Bronchial epithelial cell (primary cell): ENCODE measurements at places on chromosomes 1 and 21.

GRCh38 chr1:203551550-203551949, 57.6 kb downstream of the OPTC start:
- peak; percentile 62 for DNase-seq

DNA sequence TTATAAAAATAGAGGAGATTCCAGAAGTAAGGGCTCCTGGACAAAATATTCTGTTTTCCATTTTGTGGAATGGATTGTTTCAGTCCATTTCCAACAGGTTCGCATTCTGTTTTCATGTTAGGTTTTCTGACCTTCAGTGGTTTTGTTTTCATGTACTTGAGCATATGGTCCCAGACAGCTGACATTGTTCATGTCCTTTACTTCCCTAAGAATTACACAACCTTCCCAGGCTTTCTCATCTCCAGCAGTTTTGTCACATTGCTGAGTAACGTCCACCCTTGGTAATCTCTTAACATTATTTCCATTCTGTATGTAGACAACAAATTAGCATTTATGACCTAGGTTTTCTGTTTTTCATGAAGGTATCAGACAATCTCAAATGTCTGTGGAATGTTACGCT, 21.0 kb upstream of the ERRFI1 start:
- DNase-seq = peak; percentile 69

DNA sequence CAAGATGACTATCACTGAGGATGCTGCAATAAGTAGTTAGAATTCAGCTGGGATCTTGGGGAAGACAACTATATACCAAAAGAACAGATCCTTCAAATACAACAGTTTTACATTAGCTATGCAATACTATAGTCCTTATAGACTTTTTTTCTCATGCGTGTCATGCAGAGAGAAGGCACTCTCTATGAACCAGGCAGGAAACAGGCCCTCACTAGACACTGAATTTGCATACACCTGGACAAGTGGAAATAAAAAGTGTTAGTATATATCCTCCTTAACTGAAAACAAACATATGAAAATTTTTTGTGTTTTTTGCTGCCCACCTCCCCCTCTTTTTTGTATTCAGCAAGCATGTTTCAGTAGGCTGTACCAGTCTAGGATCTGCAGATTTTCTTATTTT, 29.9 kb downstream of the TMCO1 start:
- no peak for DNase-seq

- DNase-seq = no peak
These were observed 568.2 kb upstream of the ZP4 start for GRCh38 chr1:238458899-238459298.

DNA sequence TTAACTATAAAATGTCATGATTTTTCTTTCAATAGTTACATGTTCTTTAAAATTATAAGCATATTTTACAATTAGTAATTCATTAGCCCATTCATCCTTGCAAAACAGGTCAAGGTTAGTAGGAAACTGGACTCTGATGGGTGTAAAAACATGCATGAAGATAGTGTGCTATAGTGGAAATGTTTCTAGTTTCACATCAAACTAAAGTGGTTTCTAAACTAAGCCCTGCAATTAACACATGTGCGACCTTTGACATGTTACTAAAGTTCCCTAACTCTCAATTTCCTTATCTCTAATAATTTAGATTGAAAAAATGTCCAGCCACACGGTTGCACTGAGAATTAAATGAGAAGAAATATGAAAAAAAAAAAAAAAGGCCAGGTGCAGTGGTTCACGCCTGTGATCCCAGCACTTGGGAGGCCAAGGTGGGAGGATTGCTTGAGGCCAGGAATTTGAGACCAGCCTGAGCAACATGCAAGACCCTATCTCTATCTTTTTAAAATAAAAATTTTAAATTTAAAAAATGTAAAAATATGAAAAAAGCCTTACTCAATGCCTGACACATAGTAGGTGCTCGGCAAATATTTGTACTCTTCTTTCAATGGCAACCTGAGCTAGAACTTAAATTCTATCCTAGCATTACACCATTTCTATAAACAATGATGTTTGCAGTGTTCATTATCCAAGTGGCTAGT, 44.1 kb upstream of the PALMD start:
- DNase-seq = no peak

- no peak for DNase-seq
These were observed 17.9 kb upstream of the SLC25A34 start for GRCh38 chr1:15718199-15718601.

DNA sequence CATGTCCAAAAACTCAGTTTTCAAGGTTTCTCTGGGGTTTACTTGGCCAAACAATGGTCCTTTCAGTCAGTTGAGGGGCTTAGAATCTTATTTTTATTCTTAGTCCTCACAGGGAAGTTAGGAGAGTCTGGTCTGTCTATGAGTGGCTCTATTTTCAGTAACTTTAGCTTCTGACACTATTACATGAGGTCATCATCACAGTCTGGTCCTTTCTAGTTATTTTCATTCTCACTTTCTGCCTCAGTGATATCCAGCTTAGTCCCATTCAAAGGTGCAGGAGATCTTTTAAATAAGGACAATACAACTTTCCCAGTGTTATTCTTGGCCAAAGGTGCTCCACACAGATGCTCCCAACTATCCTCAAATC, 30.0 kb upstream of the FGGY start:
- no peak for DNase-seq

DNA sequence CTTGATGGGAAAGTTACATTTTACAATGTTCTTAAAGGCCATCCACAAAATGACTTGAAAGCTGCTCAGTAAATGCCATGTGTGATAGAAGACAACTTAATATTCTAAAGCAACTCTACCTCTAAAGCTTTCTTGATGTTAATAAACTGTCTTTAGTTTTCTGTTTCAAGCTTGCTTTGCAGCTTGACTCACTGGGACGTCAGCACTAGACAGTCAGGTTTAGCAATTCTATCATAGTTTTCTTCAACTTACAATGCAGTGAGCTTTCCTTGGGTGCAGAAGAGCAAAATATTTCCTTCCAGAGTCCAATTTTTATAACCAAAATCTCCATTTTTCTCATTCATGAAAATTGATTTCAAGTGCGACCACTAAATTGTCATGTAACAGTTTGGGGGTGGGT, 273.1 kb downstream of the NTNG1 start:
- no peak for DNase-seq

DNA sequence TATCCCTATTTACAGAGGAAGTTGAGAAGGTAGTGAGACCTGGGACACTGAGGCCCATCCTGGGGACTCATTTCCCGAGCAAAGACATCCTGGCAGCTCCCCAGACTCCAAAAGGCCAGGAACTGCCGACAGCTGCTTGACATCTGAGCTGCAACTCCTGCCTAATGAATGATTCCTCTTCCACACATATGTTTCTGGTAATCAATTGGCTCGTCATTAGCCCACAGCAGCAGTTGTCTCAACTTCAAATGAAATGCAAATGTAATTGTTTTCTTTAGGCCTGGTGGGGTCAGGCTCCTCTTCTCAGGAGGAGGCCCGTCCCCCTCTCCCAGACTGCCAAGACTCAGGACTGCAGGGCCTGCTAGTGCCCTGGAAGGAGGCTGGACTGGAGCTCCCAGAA, 61.8 kb upstream of the DISP3 start:
- DNase-seq = no peak

DNA sequence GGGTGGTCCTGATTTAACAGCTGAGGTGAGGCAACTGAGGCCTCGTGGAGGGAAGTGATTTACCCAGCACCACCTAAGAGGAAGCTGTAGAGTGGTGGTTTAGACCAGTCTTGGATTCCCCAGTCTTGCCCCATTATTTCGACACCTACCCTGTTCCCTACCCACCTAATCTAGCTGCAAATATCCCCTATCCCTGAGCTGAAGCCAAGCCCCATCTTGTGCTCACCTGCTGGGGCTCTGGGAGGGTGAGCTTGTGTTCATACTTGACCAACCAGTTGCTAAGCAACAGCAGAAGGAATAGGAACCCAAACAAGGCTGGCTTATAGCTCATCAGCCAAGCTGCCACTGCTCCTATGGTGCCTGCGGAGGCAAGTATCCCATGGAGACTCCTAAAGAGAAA, 2.0 kb downstream of the TEX46 start:
- DNase-seq = peak; percentile 87

DNA sequence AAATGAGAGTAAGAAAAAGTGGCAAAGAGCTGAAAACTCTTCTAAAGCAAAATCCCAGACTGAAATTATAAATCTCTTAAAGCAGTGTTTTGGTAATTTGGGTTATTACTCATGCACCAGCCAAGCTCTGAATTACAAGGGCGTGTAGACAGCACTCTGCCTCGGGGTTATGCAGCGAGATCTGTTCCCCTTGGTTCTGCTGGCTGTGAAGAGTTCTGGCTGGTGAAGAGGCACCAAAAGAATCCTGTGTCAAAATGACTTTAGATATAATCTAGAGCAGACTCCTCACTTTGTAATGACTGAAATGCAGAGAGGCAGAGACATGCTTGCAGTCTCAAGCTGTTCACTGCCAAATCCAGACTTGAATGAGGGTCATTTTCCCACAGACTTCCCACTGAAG, 461.8 kb upstream of the CXADR start:
- no peak for DNase-seq

DNA sequence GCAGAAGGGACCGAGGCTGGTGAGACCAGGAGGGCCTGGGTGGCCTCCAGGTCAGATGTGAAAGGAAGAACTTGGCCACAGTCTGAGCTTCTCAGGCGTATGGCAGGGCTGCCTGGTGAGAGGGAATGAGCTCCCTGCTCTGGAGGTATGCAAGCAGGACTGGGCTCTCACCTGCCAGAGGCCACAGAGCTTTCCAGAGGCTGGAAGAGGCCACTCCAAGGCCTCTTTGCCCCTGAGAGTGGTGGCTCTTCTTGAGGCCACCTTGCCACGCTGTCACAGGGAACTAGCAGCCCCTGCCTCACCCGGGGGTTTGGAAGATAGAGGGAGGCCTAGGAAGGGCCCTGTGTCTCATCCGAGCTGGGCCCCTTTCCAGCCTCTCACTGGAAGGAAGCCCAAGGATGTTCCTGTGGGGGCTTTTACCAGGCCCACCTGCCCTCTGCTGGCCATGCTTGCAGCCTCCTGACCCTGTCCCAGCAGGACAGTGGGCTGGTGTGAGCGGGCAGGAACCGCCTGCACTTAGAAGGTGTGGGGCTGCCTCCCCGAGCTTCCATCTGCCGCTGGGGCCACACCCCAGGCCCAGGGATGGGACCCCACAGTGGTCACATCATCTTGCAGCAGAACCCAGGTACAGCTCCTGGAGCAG, 10.0 kb downstream of the PCSK9 start:
- no peak for DNase-seq

DNA sequence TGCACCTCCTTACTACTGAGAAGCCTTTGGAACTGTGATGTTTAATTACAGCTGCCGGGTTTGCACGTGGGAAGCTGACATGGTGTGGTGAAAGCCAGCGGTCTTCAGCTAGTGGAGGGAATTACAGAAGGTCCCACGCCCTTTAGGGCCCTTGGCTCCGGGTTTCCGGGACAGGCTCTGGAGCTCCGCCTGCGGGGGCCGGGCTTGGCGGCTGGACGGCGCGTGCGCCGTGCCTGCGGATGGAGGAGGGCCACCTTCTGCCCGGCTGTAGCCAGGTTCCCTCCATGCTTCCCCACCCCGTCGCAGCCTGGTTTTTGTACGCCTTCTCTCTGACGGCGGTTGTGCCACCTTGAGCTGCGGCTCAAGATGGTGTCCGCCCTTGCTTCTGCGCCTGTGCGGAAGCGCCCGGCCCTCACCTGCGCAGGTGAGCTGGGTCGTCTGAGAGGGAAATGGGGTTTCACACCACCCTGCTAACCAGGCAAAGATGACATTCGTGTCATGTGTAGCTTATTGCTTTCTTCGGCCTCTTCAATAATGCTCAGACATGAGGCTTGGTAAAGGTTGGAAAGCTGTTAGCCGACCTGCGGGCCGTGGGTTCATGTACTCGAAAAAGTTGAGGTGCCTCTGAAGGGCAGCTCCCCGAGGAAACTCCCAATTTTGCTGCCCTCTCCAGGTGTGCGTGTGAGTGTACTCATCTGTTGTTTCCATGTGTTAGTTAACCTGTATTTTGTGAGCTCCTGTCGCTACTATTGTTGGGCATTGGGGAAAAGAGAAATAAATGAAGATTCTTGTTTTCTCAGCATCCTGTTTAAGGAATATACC, 36.6 kb upstream of the OPRD1 start:
- DNase-seq = peak; percentile 67

GRCh38 chr1:180837020-180837419, 75.7 kb upstream of the KIAA1614 start:
- DNase-seq = no peak

GRCh38 chr1:172976222-172977041, 74.3 kb downstream of the TNFSF18 start:
- peak; percentile 84 for DNase-seq

GRCh38 chr1:32953495-32953894, 11.1 kb downstream of the RNF19B start:
- DNase-seq = peak; percentile 93

DNA sequence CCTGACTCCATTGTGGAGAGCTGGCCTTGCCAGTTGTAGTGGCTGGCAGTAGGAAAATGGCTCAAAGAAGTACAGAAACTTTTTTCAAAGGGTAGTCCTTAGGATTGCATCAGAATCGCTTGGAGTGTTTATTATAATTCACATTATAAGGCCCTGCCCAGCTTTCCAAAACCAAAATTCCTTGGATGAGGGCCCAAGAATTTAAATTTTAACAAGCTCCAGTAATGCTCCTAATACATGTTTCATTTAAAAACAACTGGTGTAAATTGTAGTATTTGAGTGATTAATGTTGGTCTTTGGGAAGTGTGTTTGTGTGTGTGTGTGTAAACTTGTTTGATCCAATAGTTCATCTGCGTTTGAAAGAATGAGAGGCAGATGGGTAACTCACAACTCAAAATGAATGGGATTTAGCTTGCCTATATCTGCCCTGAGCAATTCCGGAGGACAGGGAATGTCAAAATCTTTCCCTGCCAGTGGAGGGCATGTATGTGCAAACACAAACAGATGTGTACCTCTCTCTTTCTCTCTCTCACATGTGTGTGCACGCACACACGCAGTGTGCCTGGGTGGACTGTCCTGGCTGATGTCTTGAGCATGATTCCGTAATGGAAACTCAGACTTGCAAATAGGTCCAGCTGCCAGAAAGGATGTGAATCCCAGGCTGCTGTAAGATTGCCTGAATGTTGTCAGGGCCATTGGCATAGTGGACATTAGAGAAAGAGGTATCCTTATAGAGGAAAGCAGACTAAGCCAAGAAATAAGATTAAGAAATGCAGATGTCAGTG, 293.1 kb downstream of the LMX1A start:
- no peak for DNase-seq

DNA sequence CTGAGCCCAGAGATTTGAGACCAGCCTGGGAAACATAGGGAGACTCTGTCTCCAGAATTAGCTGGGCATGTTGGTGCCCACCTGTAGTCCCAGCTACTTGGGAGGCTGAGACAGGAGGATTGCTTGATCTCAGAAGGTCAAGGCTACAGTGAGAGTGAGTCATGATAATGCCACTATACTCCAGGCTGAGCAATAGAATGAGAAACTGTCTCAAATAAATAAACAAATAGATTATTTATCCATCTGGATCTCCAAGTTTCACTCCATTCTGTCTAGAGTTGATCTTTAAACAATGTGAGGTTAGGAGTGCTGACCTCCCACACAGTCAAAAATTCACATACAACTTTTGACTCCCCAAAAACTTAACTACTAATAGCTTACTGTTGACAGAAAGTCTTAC, 106.8 kb upstream of the PALMD start:
- DNase-seq = no peak

GRCh38 chr1:220926146-220926545, 46.9 kb downstream of the HLX start:
- DNase-seq = no peak

- DNase-seq = no peak
These were observed at the start of gene COL9A2 for GRCh38 chr1:40316595-40317393. Gene COL9A2 (minus strand): TSS chr1:40317286. CDS start chr1:40317197, 89 bp downstream.

- no peak for DNase-seq
These were observed 3.0 kb downstream of the PLA2G2F start for GRCh38 chr1:20142001-20142710.
